NCI-H1105 (cell line): ENCODE measurements at places on chromosomes 5 and 9.

DNA sequence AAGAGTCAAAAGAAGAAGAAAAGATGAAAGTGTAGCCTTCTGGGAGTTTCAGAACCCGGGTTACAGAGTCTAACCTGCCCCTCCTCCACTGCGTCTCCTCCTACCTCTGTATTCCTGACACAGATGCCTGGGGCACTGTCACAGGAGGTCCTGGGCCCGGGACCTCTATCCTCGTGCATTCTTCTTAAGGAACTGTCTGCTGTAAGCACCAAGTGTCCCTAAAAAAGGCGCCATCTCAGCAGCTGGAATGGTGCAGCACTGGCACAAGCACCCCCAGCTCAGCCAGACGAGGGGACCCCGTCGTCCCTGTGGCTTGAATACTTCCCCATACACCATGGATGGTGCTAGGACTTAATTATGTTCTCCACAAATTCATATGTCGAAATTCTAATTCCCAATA, 35.8 kb upstream of the MVB12B start:
- no peak for DNase-seq

DNA sequence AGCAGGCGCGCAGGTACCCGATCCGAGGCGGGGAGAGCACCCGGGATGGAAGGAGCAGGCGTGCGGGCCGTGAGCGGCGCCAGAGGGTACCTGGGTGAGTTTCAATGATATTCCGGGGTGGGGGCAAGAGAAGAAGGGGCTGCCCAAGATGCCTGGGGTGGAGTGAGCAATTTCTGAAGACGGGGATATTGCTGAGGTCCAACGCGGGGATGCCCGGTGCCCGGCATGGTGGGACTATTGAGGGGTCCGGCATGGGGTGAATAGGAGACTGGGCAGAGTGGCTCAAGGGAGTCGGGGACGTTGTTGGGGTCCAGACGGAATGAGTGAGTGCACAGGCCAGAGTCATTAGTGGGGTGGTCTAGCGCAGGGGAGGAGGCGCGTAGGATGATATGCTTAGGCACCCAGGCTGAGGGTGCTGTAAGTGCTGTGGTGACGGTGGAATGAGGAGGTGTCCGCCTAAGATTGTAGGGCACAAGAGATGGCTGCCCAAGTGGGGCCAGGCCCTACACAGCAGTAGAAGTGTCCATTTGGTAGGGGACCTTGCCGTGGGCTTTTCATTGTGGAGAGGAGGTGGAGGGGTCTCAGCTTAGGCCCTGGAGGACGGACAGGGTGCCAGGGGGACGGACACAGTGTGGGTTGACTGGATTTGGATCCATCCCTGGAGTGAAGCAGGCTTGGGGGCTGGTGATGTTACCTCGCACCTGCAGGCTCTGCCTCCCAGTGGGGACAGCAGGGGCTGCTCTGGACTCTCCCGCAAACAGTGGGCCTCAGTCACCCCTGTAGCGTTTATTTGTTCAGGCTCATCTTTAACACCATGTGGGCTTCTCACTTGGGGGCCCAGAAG, 719 bp downstream of the MIGA2 start:
- DNase-seq = no peak

GRCh38 chr5:157651623-157652376, 438 bp downstream of the SOX30 start:
- no peak for DNase-seq

- DNase-seq = no peak
Observed at GRCh38 chr9:95606489-95607350, 89.9 kb upstream of the PTCH1 start.

DNA sequence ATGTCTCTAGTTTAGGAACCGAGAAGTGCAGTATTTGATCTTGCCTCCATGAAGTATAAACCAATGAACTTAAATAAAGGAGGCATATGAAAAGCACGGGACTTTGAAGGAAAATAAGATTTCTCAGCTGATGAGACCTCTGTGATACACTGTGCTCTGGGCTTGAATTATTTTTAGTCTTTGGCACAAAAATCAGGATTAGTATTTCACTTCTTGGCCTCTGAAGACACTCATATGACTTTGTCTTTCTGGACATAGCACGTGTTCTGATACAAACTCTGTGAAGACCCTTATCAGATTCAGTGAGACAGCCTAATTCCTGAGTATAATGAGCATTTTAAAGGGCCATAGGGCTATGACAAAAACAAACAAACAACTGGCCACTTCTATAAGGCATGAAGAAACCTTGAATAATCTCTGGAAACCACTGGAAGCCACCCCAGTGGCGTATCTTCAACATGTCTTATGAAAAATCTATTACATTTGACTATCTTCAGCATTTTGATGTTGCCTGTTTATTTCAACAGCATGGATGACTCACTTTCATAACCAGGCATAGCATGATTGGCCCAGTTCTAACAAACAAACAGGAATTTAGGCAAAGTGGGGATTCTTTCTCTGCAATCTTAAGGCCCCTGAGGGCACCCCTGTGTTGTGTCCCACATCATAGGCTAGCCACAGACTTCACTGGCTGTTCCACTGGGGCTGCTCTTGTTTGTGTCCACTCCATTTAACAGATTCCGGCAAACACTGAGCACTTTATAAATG, 90.3 kb upstream of the ZNF462 start:
- DNase-seq = no peak

GRCh38 chr9:97559111-97559514, 57.6 kb downstream of the TMOD1 start:
- no peak for DNase-seq

GRCh38 chr5:7869474-7870136, 657 bp downstream of the MTRR start:
- no peak for DNase-seq

DNA sequence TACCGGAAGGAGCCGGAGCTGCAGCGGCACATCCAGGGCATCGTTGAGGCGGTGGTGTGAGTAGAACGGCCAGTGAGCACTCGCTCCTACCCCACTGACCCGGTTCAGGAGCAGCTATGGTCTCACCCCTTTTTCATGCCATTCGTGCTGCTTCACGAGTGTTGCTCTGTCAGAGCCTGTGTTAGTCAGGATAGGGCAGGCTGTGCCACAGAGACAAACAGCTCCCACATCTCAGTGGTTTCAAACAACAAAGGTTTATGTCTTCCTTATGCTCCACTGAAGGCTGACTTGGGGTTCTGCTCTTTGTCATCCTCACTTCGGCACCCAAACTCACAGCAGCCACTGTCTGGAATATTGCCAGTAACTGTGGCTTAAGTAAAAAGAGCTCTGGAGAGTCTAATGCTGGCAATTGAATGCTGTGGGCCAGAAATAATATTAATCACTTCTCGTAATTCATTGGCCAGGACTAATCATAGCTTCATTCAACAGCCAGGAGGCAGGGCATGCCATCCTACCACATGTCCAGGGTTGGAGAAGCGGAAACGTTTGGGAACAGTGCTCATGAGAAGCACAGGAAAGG, 28.4 kb downstream of the ARHGEF37 start:
- DNase-seq = no peak

GRCh38 chr9:35537913-35538312, 48.0 kb downstream of the RUSC2 start:
- no peak for DNase-seq

DNA sequence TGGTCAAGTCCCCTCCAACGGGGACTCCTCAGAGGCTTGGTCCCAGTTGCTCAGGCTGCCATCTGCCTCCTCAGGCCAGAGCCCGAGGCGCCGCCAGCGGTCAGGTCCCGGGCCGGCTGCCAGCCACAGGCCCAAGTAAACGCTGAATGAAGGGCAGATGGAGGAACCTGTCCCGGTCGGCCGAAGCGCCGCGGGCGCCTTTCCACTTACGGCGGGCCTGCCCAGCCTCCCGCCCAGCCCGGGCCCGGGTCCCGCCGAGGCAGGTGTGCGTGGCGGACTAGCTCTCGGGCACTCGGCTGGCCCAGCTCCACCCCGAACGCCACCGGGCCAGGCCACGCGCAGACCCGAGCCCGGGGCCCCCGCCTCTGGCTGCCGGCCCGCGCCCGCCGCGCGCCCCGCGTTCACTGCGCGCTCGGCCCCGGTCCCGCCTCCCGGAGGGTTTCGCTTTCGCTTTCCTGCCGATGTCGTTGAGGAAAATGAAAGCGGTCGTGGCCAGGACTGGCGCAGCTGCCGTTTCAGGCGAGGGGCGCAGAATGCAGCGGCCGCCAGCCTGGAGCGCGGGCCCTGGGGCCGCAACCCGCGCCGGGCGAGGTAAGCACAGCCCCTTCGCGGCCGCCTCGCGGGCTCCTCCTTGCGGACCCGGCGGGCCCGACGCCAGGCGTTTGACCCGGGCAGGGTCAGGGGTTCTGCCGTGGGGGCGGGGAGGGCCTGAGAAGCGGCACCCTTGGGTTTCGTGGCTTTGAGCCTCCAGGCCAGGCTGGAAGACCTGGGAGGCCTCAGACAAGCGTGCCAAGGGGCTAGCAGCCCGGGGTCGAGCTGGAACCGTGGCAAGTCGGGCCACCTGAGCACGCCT, 41.2 kb downstream of the SLC22A5 start:
- peak; percentile 60 for DNase-seq

DNA sequence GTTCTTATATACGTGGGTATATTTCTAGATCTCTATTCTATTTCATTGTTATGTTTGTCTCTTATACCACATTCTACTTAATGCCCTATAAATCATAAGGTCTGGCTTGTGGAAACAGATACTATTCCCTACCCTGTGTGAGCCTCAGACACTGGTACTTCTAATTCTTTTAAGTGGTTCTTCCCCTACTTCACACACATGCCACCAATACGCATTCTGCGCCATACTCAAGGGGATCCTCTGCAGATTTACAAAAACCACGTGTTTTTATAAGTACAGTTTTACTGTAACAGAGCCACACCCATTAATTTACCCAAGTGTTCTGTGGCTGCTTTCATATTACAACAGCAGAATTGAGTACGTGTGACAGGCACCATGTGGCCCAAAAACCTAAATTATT, 195.6 kb downstream of the SAXO1 start:
- no peak for DNase-seq

DNA sequence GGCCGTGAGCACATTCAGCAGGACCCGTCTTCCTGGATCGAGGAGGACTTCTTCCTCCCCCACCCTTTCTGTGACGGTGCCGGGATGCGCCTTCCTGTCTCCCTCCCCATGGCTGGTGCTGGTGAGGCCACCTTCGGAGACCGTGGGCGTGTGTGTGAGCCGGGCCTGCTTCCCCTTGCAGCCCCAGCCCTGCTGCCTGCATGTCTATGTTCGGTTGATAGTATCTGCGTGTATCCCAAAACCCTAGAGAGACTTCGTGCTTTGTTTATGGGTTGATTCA, 12.8 kb downstream of the CEP72 start:
- no peak for DNase-seq

GRCh38 chr5:55338810-55339243, 31.0 kb downstream of the MTREX start:
- no peak for DNase-seq

- no peak for DNase-seq
Observed at GRCh38 chr9:126526218-126527108, 87.3 kb upstream of the LMX1B start.

DNA sequence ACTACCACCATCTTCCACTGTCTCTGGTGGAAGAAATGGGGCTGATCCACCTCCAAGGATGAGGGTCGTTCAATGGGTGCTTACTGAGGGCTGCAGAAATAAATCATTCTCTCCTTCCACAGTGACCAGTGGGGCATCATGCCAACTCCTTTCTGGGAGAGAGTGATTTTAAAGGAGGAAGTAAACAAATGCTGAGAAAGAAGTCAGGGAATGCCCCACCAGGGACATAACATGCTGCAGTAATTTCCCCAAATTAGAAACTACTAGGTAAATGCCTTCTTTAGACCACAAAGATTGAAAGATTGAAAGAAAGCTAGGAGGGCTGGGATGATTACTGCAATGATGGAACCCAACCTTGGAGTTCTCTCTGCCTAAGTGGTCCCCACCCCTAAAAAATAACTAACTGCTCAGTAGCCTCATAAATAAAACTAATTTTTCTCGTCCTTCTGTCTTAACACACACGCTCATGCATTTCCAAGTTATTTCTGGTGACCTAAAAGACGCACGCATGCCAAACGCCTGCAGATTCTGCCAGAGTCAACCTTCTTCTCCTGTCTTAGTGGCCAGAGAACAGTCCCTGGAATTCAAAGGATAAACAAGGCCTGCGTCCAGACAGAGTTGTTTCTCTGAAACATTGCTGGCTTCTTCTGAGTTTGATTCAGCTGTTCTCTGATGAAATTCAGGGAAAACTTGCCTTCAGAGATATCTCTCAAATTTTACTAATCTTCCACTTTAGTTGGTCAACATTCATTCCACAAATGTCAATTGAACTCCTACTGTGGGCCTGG, 250.0 kb downstream of the NR3C1 start:
- DNase-seq = no peak

DNA sequence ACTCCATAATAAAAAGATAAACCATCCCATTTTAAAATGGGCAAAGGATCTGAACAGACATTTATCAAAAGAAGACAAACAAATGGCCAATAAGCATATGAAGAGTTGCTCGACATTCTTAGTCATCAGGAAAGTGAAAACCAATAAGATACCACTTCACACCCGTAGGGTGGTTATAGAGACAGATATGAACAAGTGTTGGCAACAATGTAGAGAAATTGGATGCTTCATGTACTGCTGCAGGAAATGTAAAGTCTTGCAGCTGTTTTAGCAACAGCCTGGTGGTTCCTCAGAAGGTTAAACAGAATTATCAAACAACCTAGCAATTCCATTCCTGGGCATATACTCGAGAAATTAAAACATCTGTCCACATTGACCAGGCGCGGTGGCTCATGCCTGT, 42.5 kb downstream of the GTF3C4 start:
- DNase-seq = no peak

- DNase-seq = no peak
Observed at GRCh38 chr9:91160181-91160580, 201.5 kb downstream of the AUH start.

- DNase-seq = no peak
Observed at GRCh38 chr5:179128976-179129375, 68.8 kb downstream of the ZNF354C start.
